ENCODE measurements at places on chromosomes 16 and 17.
A peak's percentile ranks its signal among the peaks of the same experiment; 100 is the strongest.

DNA sequence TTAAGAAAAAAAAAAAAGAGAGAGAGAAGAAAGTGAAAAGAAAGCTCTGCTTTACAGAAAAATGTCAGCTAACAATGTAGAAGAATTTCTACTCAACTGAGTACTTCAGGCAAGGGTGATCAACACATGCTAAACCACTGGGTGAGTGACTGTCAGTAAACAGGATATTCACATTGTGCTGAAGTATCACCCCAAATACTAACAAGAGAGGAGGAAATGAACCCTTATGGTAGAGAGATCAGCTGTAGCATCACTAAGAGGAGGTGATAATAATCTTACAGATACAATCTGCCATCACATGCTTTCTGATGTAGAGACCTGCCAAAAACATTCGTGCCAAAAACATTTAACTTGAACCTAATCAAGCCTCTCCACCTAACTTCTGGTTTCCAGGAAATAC is 30.7 kb upstream of the ICAM2 start:
- no peak for DNase-seq

- no peak for DNase-seq
These were observed 11.1 kb downstream of the NLRC5 start for GRCh38 chr16:57000271-57001025.

GRCh38 chr16:11354407-11354732 is 9.1 kb downstream of the RMI2 start:
- no peak for DNase-seq

GRCh38 chr17:20823905-20824304 is 218.9 kb downstream of the USP22 start:
- DNase-seq, result no peak

DNA sequence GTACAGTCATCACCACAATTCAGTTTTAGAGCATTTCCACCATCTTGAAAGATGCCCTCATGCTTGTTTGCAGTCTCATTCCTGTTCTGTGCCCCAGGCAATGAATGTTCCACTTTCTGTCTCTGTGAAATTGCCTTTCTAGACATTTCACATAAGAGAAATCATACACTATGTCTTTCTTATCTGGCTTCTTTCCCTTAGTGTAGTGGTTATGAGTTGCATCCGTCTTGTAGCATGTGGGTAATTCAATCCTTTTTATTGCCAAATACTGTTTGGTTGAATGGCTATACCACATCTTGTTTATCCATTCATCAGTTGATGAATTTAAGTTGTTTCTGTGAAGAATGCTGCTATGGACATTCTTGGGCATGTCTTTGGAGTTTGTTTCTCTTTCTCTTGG is 132.5 kb upstream of the PLCG2 start:
- DNase-seq, result no peak

GRCh38 chr17:56781906-56782305 is 51.8 kb downstream of the C17orf67 start:
- no peak for DNase-seq

DNA sequence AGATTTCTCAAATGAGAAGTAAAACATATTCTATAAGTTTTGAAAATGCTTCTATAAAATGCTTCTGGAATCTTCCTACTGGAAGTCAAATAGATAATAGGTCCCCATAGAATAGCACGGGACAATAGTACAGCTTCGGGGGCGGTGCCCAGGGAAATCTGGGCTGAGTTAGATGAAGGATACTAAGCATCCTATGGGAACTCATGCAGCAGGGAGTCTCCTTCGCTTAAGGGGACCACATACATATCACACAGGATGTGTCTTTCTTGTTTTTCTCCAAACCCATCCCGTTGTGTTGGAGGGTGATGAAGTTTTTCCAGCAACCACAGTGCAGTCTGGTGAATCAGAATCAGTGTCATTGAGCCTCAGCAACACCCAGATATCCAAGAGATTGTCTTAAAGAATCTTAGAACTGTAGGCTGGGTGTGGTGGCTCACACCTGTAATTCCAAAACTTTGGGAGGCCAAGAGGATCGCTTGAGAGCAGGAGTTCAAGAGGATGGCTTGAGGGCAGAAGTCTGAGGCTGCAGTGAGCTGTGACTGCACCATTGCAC is 84.2 kb downstream of the PITPNC1 start:
- DNase-seq, result no peak

- no peak for DNase-seq
These were observed 175.8 kb upstream of the MAF start for GRCh38 chr16:79776243-79776847.

DNA sequence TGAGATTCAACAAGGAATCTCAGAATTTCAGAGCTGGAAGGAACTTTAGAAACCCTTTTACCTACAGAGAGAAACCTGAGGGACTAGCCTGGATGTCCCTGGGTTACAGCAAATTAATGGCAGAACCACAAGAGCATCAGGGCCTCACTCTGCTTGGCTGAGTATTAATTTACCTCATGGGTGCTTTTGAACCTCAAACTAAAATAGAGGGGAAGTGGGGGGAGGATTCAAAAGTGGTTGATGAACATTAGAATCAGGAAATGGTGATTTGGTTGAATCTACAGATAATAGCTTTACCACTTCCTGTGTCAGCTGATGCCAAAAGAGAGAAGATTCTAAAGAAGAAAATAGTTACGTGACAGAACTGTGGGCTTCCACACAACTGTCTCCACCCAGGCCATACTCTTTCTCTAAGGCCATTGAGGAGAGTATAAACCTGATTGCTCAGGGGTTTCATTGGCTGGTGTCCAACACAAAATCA is 11.3 kb upstream of the SKAP1 start:
- no peak for DNase-seq

DNA sequence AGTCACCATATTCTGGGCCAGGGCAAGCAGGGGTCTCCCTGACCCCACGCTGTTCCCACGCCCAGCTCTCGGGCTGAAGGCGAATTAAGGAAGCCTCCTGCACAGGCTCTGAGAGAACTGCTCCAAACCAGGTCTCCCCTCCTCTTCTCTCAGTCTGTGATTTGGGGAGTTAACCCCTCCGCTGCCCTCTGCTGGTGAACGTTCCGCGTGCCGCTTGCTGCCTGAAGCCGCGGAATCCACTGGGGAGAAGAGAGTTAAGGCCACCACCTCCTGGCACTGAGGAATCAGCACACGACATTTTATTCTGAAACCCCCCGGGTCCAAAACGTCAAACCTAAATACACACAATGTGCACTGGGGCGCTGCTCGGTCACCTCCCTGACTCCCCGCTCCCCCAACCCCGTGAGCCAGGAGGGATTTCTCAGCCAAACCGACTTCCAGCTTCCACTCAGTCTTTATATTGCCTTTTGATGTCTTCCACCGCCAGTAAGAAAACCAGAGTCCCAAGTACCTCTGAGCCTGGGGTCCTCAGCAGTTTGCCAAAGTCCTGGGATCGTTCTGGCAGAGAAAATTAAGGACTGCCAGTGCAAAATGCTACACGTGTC is 54.4 kb upstream of the RCVRN start:
- DNase-seq, result peak; percentile 40

DNA sequence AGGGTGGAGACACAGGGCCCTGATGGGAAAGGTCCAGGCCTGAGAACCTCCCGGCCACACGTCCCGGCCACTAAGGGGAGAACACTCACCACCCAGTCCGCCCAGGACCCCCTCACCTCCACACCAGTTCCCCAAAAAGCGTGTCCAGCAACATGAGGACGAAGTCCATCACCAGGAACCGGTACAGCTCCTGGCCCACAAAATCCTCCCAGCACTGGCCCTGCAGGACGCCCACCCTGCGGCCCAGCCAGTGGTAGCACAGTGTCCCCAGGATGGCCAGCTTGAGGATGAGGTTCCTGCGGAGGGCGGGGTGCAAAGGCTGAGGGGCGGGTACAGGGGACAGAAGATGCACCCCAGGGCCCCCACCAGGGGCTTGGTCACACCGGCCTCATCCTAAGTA is 8.0 kb downstream of the TMC6 start:
- no peak for DNase-seq

DNA sequence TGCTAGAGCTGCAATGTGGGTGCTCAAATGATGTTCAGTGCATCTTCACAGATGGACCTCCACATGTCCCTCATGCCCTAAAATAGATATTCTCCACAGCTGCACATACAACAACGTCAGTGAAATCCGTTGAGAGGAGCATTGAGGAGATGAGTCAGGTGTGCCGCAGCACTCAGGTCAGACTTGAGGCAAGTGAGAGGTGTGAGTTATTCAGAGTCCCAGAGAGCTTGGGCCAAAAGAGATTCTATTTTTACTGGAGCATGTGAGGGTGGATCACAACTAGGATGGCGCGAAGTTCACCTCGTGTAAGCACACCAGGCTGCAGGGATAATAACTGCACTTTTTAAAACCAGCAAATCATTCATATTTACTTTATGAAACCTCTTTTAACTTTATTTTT is 645.3 kb downstream of the MAF start:
- no peak for DNase-seq

GRCh38 chr16:17370223-17370707 is 100.5 kb downstream of the XYLT1 start:
- DNase-seq, result no peak

DNA sequence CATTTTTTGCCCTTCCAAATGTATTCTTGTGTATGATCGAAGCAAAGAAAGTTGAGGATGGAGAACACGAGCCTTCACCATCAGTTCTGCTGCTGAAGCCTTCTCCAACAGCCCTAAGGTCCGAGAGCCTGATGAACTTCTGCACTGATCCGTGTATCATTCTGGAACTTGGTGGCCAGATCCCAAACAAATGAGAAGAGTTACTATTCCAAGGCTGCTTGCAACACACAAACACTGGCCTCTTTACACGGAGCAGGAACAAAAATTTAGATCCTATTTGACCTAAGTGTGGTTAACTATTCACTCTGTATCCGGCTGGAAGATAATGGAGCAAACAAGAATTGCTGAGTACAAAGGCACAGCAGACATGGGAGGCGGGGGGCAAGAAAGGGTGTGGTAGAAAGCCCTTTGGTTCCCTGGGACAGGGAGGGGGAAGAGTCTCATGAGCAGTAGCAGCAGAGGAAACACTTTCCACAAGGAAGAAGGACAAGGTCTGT is 282.9 kb downstream of the SOX9 start:
- no peak for DNase-seq

DNA sequence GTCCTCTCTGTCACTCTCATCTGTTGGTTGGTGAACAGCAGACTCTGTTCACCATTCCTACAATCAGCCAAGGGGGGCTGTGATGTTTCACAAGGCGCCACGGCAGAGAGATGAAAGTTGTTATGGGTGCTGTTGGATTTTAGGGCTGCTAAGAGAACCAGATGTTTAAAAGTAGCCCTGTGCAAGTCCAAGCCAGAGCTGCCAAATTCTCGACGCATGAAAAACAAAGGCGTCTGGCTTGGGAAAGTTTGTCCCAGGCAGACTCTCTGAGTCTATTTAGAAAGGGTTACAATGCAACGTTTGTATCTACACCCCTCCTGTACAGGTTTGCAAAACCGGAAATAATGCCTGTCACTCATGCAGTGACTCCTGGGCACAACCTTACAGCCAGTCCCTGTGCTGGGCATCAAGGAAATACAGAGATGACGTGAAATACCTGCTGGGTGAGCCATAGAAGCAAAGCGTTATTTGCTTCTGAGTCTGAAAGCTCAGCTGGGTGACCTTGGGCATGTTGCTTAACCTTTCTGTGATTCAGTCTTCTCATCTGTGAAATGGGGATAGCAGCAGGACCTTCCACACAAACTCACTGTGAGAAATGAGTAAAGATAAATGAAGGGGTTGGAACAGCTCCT is 74.8 kb downstream of the XYLT1 start:
- no peak for DNase-seq

DNA sequence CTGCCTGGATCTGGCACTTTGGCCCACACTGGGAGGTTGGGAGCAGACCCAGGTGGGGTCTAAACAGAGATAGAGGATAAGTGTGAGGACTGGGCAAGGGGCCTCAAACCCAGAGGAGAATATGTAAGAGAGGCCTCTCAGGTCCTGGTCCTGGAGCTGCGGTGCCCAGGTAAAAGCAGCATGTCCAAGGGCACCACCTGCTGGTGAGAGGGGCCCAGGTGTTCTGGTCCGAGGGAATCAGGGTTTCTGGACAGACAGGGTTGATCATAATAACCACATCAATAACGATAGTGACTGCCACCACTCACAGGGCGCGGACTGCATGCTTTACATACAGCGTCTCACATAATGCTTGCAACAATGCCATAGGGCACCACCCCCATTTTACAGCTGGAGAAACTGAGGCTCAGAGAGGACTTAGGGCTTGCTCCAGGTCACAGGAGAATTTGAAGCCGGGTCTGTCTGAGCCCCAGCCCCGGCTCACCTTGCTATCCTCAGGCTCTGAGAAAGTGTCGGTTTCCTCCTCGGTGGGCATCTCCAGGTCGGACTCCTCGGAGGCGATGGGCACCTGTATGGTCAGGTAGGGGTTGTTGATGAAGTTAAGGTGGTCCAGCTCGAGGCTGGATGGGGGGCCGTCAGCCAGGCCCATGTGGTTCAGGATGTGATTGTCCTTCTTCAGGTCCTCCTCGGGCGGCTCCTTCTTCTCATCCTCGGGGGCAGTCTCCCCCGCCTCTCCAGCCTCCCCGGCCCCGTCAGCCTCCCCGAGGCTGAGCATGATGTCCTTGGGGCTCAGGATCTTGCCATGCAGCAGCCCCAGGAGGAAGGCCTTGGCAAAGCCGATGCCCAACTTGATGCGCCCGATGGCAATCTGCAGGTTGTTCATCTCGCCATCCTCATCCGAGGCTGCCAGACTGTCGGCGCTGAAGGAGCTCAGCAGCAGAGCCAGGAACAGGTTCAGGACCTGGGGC is 19.1 kb upstream of the CD79B start:
- no peak for DNase-seq

GRCh38 chr17:73315471-73315870 is 3.7 kb upstream of the CDC42EP4 start:
- no peak for DNase-seq

GRCh38 chr17:82021900-82022309 is 773 bp downstream of the CENPX start:
- DNase-seq, result no peak

- DNase-seq, result no peak
These were observed 12.2 kb upstream of the CPD start for GRCh38 chr17:30366536-30366935.

GRCh38 chr17:55663400-55663799 is 59.3 kb downstream of the TMEM100 start:
- DNase-seq, result no peak

GRCh38 chr17:5355421-5356129 is 63.9 kb downstream of the NUP88 start:
- no peak for DNase-seq

GRCh38 chr16:1333149-1333812 is at the start of gene BAIAP3:
Gene BAIAP3, plus strand, starts transcription at chr16:1333645. Its CDS starts 4,905 bp downstream, at chr16:1338550.
- peak; percentile 44 for DNase-seq

DNA sequence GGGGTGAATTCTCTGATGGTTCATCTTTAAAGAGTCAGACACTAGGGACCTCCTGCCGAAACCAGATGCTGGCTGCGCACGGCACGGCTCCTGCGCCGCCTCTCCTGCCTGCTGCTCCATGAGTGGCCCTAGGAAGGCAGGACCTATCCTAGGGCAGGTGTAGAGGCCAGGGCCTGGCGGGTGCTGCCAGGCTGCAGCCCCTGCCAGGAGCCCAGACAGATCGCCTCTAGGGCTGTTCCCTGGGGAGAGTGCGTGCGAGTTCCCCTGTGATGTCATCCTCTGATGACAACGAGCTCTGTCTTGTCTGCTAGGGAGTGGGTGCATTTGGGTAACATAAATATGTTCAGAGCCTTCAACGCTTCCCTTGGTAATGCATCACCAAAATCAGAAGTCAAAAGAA is 23.9 kb downstream of the SLC38A10 start:
- no peak for DNase-seq
